ENCODE measurements at places on chromosomes 11 and 22.
A peak's percentile ranks its signal among the peaks of the same experiment; 100 is the strongest.

GRCh38 chr11:134200688-134201087, 23.1 kb downstream of the NCAPD3 start:
- DNase-seq: no peak

DNA sequence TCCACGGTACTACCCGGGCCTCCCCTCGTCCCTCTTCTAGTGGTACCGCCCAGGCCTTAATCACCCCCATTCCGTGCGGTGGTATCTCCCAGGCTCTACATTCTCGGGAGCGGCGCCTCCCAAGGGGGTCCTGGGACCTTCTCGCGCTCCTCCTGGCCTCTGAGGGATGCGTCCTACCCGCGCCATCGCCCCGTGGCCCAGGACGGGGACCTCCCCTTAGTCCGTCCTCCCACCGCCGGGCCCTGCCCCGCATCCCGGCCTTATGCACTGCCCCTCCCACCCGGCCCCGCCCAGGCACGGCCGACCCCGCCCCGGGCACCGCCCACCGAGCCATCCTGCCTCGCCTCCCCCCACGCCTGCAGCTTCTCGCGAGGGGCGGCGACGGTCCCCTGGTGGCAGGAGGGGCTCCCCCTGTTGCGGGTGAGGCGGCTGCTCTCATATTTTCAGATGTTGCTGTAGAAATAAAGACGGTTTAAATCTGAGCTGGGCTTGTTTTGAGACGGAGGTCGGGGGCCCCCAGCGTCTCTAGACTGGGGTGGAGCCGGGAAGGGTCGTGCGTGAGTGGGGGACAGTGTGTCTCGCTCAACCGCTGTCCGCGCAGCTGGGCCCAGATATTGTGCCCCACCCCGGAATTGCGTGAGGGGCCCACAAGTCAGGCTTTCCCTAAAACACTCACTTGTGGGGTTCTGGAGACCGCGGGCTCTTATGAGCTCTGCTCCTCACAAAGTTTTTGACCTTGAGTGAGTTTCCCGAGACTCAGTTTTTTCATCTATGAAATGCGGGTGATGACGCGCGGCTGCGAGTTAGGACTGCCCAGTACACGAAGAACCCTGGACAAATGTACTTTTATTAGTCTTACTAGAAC, 828 bp upstream of the RAB1B start:
- DNase-seq: peak; percentile 88

DNA sequence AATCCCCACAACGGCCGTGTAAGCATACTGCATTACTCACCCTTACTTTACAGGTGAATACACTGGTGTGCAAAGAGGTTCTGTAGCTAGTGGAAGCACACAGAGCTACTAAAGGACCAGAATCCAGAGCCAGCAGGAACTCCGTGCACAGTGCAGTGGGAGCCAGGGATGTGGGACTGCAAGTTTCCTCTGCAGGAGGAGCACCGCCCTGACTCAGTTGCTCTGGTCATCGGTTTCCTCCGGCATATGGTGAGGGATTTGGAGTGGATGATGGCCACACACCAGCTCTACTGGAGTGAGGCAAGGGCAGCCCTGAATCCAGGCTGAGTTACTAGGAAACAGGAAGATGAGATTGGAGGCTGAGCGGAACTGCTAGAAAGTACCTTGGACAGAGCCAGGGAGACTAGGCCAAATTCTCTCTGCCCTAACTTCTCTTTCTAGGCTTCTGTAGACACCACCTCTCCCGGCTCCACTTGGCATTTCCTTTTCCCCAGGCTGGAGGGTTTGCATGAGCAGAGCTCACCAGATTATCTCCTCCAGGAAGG, 18.2 kb upstream of the C22orf42 start:
- DNase-seq: no peak

GRCh38 chr11:10275714-10276113, 18.3 kb downstream of the SBF2 start:
- DNase-seq: no peak

- DNase-seq: no peak
Observed at GRCh38 chr22:47379037-47379436, 616.6 kb downstream of the TBC1D22A start.

- no peak for DNase-seq
Observed at GRCh38 chr22:30861131-30861530, 107.4 kb downstream of the MORC2 start.

DNA sequence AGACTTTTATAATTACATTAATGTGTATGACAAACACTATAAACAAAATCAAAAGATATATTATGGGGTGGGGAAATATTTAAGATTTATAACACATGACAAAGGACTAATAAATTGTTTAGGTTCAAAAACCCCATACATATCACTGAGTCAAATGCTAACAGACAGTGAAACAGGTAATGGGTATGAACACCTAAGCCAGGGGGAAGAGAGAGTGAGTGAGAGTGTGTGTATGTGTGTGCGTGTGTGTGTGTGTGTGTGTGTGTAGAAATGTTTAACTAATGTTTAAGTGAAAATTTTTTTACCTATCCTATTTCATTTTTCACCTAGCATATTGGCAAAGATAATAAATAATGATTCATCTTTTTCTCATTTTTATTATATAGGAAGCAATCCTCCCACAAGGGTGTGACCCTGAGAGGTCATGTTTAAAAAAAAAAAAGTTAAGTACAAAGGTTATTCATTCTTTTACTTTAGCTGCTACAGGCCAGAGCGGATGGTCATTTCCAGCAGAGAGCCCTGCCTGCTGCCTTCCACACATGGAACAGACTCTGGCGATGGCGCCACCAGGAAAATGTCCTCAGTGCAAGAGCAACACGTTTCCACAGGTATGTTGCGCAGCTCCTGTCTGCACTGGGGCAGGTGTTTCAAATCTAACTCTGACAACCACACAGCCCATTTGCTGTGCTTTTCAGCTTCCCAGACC, 72.9 kb downstream of the PISD start:
- no peak for DNase-seq

GRCh38 chr11:128819198-128819597, 47.9 kb downstream of the KCNJ1 start:
- no peak for DNase-seq

DNA sequence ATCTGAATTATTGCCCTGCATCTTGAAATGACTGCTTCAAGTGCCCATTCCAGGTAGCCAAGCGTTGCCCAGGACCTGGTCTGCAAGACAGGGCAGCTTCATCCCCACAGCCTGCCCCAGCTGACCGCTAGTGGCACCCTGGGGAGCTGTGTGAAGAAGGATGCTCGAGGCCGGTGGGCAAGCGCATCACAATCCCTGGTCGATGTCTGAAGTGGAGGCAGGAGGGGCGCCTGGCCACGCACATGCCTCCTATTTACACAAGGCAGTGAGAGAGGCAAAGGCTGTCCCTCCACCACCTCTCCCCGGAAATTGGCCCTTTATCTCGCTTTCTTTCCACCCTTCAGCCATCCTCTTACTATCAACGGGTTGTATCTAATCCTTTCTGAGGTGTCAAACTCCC, 28.1 kb upstream of the PHF21A start:
- no peak for DNase-seq

- no peak for DNase-seq
Observed at GRCh38 chr11:120928627-120929026, 95.3 kb upstream of the TBCEL start.

GRCh38 chr11:14376920-14377319, 17.9 kb upstream of the RRAS2 start:
- no peak for DNase-seq

- DNase-seq: no peak
Observed at GRCh38 chr11:67442504-67443404, 522 bp downstream of the CORO1B start.

DNA sequence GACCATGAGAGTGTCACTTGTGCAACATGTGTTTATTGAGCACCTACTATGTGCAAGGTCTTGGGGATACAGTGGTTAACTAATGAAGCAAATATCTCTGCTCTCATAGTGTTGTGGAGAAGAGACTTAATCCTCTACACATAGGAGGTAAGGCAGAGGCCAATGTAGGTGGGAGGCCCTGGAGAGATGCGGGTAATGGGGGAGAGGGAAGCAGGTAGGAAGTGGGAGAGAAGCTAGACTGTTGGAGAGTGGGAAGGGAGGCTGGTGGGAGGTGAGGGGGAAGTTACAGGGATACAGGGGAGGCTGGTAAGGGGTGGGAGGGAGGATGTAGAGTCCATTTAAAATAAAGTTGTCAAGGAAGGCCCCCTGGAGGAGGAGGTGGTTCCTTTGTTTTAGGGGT, 240.0 kb downstream of the MIAT start:
- no peak for DNase-seq

- DNase-seq: no peak
Observed at GRCh38 chr22:21766691-21767462, 31.3 kb upstream of the YPEL1 start.

DNA sequence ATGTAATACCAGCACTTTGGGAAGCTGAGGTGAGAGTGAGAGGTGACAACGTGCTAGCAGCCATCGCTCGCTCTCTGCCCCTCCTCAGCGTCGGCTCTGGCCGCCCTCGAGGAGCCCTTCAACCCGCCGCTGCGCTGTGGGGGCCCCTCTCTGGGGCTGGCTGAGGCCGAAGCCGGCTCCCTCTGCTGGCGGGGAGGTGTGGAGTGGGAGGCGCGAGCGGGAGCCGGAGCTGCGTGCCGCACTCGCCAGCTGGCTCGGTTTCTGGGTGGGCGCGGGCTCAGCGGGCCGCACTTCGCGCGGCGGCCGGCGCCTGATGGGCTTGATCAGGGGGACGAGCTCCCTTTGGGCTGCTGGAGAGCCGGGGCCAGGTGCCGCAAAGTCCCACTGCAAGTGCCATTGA, 98.9 kb upstream of the UBASH3B start:
- no peak for DNase-seq

- no peak for DNase-seq
Observed at GRCh38 chr11:12668166-12668565, 6.1 kb upstream of the TEAD1 start.
